Stimulated activated CD8-positive, alpha-beta memory T cell treated with anti-CD3 and anti-CD28 coated beads, Interleukin-4, amount 100 ng/mL, for 24 hours (primary cell): ENCODE measurements at places on chromosomes 1 and 21.

- DNase-seq = no peak
Measured at GRCh38 chr1:51592711-51593110, 24.2 kb upstream of the OSBPL9 start.

DNA sequence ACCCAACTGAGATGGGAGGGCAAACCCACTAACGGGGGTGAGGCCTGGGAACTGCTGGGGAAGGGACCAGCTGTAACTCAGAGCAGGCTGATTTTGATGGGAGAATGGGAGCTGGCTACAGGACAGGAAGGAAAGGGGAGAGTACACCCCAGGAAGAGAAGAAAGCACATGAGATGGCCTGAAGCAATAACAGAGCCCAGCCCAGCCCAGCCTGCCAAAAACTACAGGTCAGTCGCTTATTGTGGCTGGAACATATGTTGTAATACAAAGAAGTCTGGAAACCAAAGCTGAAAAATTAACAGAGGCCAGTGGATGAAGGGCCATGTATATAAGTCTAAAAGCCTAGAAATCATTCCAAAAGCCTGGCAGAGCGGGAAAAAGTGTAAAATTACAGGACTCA lies 1.6 kb downstream of the ITLN2 start:
- no peak for DNase-seq

DNA sequence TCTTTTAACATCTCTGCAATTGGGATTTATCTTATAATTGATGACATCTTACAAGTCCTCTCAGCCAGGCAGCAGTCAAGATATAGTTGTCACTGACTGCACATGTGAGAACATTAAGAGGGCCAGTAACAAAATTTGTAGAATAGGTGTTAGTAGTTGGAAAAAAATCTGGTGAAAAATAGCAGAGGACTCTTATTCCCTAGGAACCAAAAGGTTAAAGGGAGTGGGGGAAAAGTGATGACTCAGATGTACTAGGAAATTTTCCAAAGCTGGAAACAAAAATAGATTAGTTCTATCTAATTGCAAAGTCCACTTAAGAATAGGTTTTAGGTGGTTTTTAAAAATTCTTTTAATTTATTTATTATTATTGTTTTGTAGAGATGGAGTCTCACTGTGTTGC lies 3.6 kb downstream of the NUP210L start:
- no peak for DNase-seq

- DNase-seq = no peak
Measured at GRCh38 chr1:11253226-11253625, 9.1 kb downstream of the MTOR start.

GRCh38 chr1:230867903-230868735 lies at the start of gene C1orf198:
Gene C1orf198, minus strand, starts transcription at chr1:230868521. Its CDS starts 9 bp downstream, at chr1:230868512.
- DNase-seq = peak; percentile 58

GRCh38 chr1:27886744-27887143 lies 14.4 kb downstream of the THEMIS2 start:
- no peak for DNase-seq

DNA sequence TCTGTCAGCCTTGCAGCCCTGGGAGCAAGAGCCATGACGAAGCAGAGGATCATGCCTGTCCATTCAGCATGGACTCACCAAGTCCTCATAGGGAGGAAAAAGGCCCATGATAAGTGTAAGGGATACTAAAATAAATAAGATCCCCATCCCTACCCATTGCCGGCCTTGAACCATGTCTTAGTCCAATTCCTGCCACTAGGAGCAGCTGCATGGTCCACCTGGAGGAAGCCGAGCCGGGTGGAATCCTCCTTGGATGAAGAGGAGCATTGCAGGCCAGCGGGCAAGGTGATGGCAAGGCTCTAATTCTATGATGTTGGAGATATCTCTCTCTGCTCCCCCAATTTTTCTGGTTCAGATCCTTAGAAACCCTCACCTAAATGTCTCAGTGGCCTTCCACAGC lies 38.7 kb upstream of the SYT6 start:
- no peak for DNase-seq

DNA sequence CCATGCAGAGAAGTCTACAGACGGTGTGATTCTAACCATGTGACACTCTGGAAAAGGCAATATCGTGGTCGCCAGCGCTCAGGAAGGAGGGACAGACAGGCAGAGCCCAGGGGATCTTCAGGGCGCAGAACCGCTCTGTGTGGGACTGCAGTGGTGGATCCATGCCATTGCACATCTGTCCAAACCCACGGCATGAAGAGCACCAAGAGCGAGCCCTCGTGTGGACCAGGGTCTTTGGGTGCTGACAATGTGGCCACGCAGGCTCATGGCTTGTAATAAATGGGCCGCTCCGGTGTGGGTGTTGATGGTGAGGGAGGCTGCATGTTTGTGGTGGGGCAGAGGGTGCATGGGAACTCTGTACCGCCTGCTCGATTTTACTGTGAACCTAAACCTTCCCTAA lies 25.3 kb upstream of the POFUT2 start:
- DNase-seq = no peak

- DNase-seq = no peak
Measured at GRCh38 chr1:182147136-182147820, 85.8 kb upstream of the ZNF648 start.

- DNase-seq = no peak
Measured at GRCh38 chr1:179314928-179315327, 21.3 kb downstream of the SOAT1 start.

DNA sequence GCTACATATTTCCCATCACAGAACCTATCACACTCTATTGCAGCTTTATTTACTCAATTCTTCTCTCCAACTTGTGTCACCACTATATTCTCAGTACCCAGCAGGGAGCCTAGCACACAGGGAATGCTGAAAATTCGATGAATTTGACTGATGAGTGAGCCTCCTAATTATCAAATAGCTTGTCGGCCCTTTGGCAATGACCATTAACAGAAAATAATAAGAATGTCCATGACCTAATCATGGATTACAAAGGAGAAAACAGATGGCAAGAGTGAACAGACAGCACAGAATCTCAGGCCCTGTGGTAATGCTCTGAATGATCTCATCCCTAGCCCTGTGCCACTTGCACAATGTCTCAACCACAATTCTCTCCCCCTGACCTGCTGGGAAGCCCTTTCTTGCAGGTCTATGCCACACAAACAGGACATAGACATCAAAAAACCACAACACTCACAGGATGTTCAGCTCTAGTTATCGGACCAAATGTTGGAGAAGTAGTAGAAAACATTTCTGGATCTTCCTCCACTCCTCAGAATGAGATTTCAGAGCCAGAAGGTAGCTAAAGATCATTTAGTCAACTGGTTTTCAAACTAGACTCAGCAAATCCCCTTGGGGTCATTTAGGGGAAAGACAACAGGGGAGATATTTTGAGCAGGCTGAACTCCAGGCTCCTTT lies 68.4 kb downstream of the LUZP1 start:
- DNase-seq = no peak

DNA sequence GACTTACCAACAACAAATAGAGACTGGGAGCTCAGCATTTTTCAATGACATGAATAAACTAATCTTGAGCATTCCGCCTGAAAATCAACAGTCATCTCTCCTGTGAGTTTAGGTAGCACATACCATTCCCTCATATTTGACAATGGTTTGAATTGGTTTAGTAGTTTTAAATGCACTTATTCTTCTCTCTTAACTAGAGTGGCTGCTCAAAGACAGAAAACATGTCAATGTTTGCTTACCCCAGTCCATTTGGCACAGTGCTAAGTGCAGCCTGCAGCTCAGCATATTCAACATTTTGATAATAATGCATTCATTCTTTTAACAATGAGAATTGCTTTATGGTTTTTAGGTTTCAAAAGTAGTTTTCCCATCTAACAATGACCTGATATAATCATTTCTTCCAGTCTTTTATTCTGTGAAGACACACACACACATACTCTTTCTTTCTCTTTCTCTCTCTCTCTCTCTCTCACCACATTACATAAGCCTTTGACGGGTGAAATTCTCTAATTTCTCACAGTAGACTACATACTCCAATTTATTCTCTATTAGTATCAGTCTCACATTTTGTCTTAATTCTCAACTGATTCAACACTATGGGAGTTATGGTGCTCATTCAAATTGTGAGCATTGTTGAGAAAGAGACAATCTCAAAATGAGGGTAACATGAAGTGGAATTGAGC lies 432.3 kb downstream of the LRRIQ3 start:
- DNase-seq = no peak

DNA sequence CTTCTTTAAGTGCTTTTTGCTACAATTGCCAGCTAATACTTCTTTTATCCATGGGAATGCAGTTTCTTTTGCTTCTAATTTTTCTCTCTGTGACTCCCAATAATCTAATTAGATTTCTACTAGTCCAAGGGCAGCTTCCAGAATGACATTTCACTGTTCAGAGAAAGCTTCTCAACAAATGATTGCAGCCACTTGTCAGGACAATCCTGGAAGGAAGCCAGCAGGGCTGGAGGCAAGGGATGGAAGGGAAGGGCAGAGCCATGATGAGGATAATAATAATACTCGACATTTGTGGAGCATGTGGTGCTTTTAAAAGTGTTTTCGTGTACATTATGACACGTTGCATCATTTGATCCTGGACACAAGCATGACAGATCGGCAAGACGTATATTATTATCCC lies 19.4 kb downstream of the F11R start:
- no peak for DNase-seq

DNA sequence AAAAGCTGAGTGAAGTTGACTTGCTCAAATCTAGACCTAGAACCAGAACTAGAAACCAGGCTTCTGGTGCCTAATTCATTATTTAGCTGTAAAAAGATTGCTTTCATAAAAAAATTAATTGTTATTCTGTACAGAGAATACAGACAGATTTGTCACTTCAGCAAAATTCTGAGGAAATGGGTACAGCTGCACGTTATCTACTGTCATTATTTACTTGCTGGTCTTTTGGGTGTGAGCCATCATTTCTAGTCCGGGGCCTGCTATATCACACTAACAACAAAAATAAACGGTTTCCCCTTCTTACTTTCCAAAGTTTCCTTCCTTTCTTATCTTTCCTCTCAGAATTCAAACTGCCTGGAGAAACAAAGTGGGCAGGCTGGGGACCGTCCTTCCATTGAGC lies 68.3 kb downstream of the PTGER3 start:
- no peak for DNase-seq

DNA sequence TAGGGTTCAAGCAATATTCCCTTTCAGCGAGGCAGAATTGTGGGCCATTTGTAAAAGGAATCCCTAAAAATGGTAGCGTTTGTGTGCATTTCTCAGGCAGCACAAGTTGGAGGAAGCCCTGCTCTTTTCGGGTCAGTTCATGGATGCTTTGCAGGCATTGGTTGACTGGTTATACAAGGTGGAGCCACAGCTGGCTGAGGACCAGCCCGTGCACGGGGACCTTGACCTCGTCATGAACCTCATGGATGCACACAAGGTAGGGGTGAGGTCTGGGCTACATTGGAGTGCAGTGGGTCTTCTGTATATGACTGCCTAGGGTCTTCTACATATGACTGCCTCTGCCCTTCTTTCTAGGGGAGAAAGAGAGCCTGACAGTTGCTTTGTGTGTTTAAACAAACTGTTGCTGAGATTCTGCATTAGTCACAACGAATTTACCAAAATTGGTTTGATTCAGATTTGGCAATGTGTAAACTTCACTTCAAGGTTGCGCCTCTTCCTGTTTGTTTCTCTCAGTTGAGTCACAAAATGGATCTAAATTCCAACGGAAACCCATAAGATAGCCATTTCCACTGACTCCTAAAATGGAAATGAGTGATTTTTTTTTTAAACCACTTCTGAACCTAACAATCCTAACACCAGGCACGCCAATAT lies 40.4 kb upstream of the BMP8A start:
- no peak for DNase-seq
